ENCODE measurements at places on chromosomes 12 and 14. TPM values are rescaled to one million over a fixed set of nuclear protein-coding genes. Genes with fewer than 3 reads are reported as not detected.

The NRL gene
- 3.3 TPM for total RNA-seq

The CPM gene
- total RNA-seq, result 1.2 TPM

The PLEKHG7 gene
- total RNA-seq, result not detected

The PRPF40B gene
- 18.0 TPM for total RNA-seq

The TAS2R19 gene
- total RNA-seq, result 2.2 TPM

The PFDN5 gene
- total RNA-seq, result 388 TPM

The ASB2 gene
- total RNA-seq, result 24.0 TPM

The C12orf56 gene
- not detected for total RNA-seq

The FOXG1 gene
- not detected for total RNA-seq

The SCNN1A gene
- 1.1 TPM for total RNA-seq

The COX8C gene
- not detected for total RNA-seq

The CDC42BPB gene
- 1.1 TPM for total RNA-seq

The PA2G4 gene
- total RNA-seq, result 226 TPM

The RILPL1 gene
- 2.2 TPM for total RNA-seq

The PLBD2 gene
- 13.6 TPM for total RNA-seq

The FGF23 gene
- total RNA-seq, result not detected

The GLT8D2 gene
- total RNA-seq, result not detected

The SMARCC2 gene
- total RNA-seq, result 162 TPM

The CACNB3 gene
- total RNA-seq, result 13.4 TPM

The IL26 gene
- total RNA-seq, result not detected

The GCH1 gene
- total RNA-seq, result 46.4 TPM

The EML5 gene
- total RNA-seq, result 2.9 TPM

The RNFT2 gene
- total RNA-seq, result 11.4 TPM

The CIDEB gene
- 34.8 TPM for total RNA-seq

The DCN gene
- not detected for total RNA-seq

The BMP4 gene
- total RNA-seq, result 0.42 TPM
